ENCODE measurements at places on chromosomes 7 and 10.

- no peaks in the 10 kb centered on the region for H3K36me3 ChIP-seq
- no peak overlapping the region for H3K4me3 ChIP-seq
- H3K4me1 ChIP-seq, result no peaks in the 10 kb centered on the region
- DNase-seq, result no peak
- peaks cover 25% of the 10 kb centered on the region for H3K27me3 ChIP-seq
- H3K27ac ChIP-seq, result no peak overlapping the region
Measured at GRCh38 chr7:155864271-155864985, 52.2 kb upstream of the SHH start.

GRCh38 chr10:132645630-132646442 lies 108.2 kb downstream of the INPP5A start:
- H3K4me3 ChIP-seq, result no peak overlapping the region
- no peak overlapping the region for H3K27ac ChIP-seq
- no peaks in the 10 kb centered on the region for H3K27me3 ChIP-seq
- no peak for DNase-seq
- peaks cover 7% of the 10 kb centered on the region for H3K4me1 ChIP-seq

- H3K4me1 ChIP-seq, result peaks cover 15% of the 10 kb centered on the region
- H3K27me3 ChIP-seq, result peaks cover 24% of the 10 kb centered on the region
- no peaks in the 10 kb centered on the region for H3K36me3 ChIP-seq
- DNase-seq, result no peak
Measured at GRCh38 chr7:143987513-143987912, 12.6 kb upstream of the OR6B1 start.

DNA sequence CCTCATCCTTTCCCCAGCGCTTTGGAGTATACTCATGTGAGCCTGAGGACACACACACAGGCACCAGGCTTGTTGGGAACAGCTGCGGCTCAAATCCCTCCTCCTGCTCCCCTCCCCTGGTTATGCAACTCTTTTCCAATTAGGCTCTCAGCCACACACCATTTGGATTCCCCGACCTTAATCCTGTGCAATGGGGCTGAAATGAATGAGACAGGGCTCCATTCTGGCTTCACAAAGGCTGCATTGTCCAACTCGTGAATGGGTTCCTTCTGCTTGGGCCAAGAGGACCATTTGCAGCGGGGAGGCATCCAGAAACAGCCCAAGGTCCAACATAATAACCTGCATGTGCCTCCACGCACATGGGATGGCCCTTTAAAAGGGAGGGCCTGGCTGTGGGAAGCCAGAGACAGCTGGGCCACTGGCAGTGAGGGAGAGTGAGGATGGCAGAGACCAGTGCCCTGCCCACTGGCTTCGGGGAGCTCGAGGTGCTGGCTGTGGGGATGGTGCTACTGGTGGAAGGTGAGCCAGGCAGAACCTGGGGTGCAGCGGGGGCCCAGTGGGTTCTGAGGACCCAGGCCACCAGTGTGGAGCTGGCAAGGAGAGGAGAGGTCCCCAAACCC lies at the start of gene RGR:
RGR (plus strand) TSS at position 403 of the 620 bp plus-strand sequence; CDS start at position 441, 38 bp downstream.
- H3K36me3 ChIP-seq, result no peaks in the 10 kb centered on the region
- no peak within 1 kb of the TSS for H3K27ac ChIP-seq
- no peak for DNase-seq
- no peak within 1 kb of the TSS for H3K4me3 ChIP-seq
- H3K4me1 ChIP-seq, result no peaks in the 10 kb centered on the region

- H3K4me3 ChIP-seq, result peak overlapping the region; percentile 54
- no peak for DNase-seq
Measured at GRCh38 chr10:13788711-13789447, 202.1 kb downstream of the PRPF18 start.

DNA sequence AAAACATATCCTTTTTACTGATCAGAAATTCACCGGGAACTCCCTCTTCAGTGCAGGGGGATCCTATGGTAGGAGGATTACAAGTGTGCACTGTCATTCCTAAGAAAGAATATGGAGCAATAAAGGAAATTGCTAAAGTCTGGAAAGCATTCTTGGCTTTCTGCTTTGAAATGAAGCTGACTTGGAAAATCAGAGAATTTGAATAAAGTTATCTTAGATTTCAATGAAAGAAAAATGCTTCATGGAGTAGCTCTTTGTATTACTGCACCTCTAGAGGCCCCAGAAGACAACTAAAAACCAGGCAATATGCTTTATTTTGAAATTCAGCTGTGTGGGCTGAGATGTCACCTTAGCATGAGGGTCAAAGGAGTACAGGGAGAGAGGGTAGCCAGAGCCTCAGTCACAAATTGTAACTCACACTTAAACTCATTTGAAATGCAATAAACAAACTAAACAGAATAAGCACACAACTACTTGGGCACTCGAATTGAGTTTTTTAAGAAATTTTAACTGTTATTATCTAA lies 102.5 kb downstream of the IMMP2L start:
- peaks cover 1% of the 10 kb centered on the region for H3K36me3 ChIP-seq
- H3K27me3 ChIP-seq, result no peaks in the 10 kb centered on the region
- H3K4me3 ChIP-seq, result no peak overlapping the region
- no peak overlapping the region for H3K27ac ChIP-seq
- no peak for DNase-seq
- no peaks in the 10 kb centered on the region for H3K4me1 ChIP-seq

GRCh38 chr7:131507592-131508331 lies 48.7 kb downstream of the PODXL start:
- no peak overlapping the region for H3K27ac ChIP-seq
- DNase-seq, result peak; percentile 80
- H3K36me3 ChIP-seq, result peaks cover 5% of the 10 kb centered on the region
- H3K4me1 ChIP-seq, result peaks cover 11% of the 10 kb centered on the region

DNA sequence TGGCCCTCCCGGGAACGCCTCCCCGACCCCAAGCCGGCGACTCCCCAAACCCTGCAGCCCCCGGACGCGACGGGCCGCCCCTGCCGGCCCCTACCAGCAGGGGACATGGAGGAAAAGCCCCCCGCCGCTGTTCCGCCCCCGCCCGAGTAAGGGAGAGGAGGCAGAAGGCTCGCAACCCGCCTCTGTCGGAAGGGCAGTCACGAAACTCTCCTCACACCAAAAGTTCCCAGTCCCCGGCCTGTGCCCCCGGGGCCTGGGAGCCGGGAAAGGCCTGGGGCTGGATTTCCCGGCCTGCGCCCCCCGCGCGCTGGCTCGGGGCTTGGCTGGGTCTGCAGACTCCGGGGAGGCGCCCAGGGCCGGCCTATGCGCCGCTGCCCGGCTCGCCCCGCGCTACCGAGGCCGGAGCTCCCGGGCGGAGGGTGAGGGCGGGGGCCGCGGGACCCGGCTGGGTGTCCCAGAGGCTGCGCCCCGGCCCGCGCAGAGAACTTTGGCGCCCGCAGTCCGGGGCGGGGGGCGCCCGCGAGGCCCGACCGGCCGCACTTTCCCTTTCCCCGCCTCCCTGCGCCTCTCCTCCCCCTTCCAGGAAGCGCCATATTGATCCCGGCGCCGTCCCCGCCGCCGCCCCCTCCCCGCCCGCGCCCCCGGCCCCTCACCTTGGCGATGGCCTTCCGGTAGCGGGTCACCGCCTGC lies 728 bp downstream of the PARD3 start:
- no peak overlapping the region for H3K27ac ChIP-seq
- no peaks in the 10 kb centered on the region for H3K36me3 ChIP-seq
- H3K27me3 ChIP-seq, result peaks cover 71% of the 10 kb centered on the region
- peak overlapping the region; percentile 38 for H3K4me3 ChIP-seq

- no peak for DNase-seq
- peaks cover 45% of the 10 kb centered on the region for H3K27me3 ChIP-seq
- no peaks in the 10 kb centered on the region for H3K36me3 ChIP-seq
- no peak overlapping the region for H3K27ac ChIP-seq
- H3K4me1 ChIP-seq, result peaks cover 6% of the 10 kb centered on the region
Measured at GRCh38 chr10:131747251-131747650, 153.6 kb upstream of the PPP2R2D start.

GRCh38 chr10:108601851-108602250 lies 1321.5 kb downstream of the XPNPEP1 start:
- DNase-seq, result no peak
- H3K27me3 ChIP-seq, result no peaks in the 10 kb centered on the region
- H3K4me3 ChIP-seq, result no peak overlapping the region

GRCh38 chr7:149564340-149565095 lies 66.9 kb upstream of the ZNF746 start:
- H3K36me3 ChIP-seq, result peaks cover 4% of the 10 kb centered on the region
- H3K27ac ChIP-seq, result no peak overlapping the region
- H3K27me3 ChIP-seq, result no peaks in the 10 kb centered on the region
- DNase-seq, result no peak
- H3K4me1 ChIP-seq, result peaks cover 57% of the 10 kb centered on the region

- no peaks in the 10 kb centered on the region for H3K36me3 ChIP-seq
- DNase-seq, result no peak
Measured at GRCh38 chr7:132609906-132610520, 33.7 kb upstream of the PLXNA4 start.

- no peaks in the 10 kb centered on the region for H3K27me3 ChIP-seq
- peak; percentile 42 for DNase-seq
- peaks cover 5% of the 10 kb centered on the region for H3K4me1 ChIP-seq
- peaks cover 19% of the 10 kb centered on the region for H3K36me3 ChIP-seq
Measured at GRCh38 chr7:149071641-149072437, 18.7 kb downstream of the ZNF786 start.

GRCh38 chr10:92993699-92994272 lies 66.8 kb upstream of the CYP26C1 start:
- peaks cover 2% of the 10 kb centered on the region for H3K36me3 ChIP-seq
- H3K4me3 ChIP-seq, result no peak overlapping the region
- DNase-seq, result no peak
- H3K4me1 ChIP-seq, result peaks cover 5% of the 10 kb centered on the region

DNA sequence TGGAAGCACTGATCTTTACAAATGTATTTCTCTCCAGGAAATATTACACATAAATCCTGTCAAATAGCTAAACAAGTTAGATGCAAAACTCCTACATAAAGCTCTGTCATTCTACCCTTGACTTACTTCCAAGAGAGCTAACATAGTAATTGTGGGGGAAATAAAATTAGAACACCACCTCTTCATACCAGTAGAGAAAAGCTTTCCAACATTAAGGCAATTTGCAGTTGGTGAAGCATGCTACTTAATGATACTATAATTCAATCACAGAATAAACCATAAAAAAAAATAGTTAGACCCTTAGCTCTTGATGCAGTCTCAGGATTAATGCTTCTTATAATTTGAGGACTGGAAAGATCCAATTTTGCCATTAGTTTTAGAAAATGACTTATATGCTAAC lies 35.2 kb downstream of the SEMA3A start:
- no peak for DNase-seq
- no peaks in the 10 kb centered on the region for H3K36me3 ChIP-seq
- H3K27ac ChIP-seq, result no peak overlapping the region
- no peaks in the 10 kb centered on the region for H3K4me1 ChIP-seq
- no peaks in the 10 kb centered on the region for H3K27me3 ChIP-seq

GRCh38 chr10:7787150-7787856 lies 490 bp downstream of the KIN start:
- H3K4me3 ChIP-seq, result no peak overlapping the region
- H3K4me1 ChIP-seq, result peaks cover 57% of the 10 kb centered on the region

- H3K4me3 ChIP-seq, result no peak overlapping the region
- H3K36me3 ChIP-seq, result peaks cover 2% of the 10 kb centered on the region
- H3K27me3 ChIP-seq, result peaks cover 54% of the 10 kb centered on the region
- H3K4me1 ChIP-seq, result peaks cover 8% of the 10 kb centered on the region
- no peak overlapping the region for H3K27ac ChIP-seq
Measured at GRCh38 chr7:30984359-30985107, 20.8 kb downstream of the GHRHR start.

DNA sequence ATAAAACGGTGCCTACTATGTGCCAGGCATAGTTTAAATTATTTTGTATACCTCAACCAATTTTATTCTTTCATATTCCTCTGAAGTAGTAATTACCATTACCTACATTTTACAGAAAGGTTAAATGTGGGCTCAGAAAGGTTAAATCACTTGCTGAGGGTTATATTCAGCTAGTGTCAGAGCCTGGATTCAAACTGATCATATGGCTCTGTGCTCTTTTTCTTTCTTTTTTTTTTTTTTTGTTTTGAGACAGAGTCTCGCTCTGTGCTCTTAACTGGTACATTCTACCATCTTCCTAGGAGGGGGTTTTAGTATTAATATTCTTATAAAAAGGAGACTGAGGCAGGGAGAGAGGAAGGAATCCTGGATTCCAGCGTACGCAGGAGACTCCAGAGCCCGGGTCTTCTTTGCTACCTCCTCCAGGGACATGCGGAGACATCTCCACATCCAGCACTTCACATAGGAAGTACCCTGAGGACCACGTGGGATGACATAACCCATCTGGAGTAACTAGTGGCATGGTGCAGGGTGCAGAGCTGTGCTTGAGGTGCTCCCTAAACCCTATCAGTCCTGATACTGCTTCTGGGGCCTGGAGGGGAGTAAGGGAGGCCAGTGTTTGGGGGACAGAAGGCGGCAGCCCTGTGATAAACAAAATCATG lies 29.6 kb upstream of the ATXN7L1 start:
- peaks cover 3% of the 10 kb centered on the region for H3K36me3 ChIP-seq
- H3K27me3 ChIP-seq, result no peaks in the 10 kb centered on the region
- no peak for DNase-seq

GRCh38 chr10:111890046-111890445 lies 293.5 kb downstream of the GPAM start:
- H3K27ac ChIP-seq, result no peak overlapping the region
- DNase-seq, result no peak
- H3K36me3 ChIP-seq, result no peaks in the 10 kb centered on the region
- H3K4me1 ChIP-seq, result no peaks in the 10 kb centered on the region
- H3K27me3 ChIP-seq, result no peaks in the 10 kb centered on the region

Data from central memory CD8-positive, alpha-beta T cell (primary cell).